Amygdala (tissue), 56 donors: ENCODE measurements at places on chromosomes 5 and 9.

GRCh38 chr9:94772144-94772543 lies 45.6 kb downstream of the AOPEP start:
- no peak for DNase-seq

DNA sequence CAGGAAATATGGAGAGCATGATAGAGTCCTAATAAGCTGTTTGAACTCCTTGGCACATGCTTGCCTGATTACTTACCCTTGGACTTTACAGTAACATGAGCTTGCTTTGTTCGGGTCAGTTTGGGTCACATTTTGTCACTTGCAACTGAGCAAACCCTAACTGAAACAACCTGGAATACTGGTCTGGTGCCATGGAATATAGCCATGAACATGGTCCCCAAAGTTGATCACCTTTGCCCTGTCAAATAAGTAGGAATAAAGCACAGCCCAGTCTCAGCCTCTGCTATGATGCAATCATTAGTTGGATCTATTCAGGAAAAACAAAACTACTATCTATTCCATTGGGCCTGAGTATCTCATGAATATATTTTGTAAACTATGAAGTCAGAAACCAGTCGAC lies 18.2 kb downstream of the CDO1 start:
- no peak for DNase-seq

GRCh38 chr5:9069650-9070049 lies 476.2 kb downstream of the SEMA5A start:
- DNase-seq = no peak

DNA sequence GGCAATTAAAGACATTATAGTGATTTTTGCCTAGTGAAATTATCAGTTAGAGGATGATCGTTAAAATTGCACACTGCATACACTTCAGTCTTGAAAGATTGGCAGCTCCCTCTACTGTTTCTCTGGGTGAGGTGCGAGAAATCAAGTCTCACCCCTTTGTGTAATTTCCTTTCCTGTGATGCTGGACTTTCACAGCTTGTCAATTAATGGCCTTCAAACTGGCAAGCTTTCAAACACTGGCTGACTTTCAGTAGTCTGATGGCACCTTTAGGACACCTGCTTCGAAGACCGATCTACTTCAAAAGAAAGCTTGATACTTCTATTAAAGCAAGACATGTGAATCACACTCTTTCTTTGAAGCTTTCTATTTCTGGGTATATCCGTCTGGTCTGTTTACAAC lies 706.7 kb upstream of the PTPRD start:
- no peak for DNase-seq

DNA sequence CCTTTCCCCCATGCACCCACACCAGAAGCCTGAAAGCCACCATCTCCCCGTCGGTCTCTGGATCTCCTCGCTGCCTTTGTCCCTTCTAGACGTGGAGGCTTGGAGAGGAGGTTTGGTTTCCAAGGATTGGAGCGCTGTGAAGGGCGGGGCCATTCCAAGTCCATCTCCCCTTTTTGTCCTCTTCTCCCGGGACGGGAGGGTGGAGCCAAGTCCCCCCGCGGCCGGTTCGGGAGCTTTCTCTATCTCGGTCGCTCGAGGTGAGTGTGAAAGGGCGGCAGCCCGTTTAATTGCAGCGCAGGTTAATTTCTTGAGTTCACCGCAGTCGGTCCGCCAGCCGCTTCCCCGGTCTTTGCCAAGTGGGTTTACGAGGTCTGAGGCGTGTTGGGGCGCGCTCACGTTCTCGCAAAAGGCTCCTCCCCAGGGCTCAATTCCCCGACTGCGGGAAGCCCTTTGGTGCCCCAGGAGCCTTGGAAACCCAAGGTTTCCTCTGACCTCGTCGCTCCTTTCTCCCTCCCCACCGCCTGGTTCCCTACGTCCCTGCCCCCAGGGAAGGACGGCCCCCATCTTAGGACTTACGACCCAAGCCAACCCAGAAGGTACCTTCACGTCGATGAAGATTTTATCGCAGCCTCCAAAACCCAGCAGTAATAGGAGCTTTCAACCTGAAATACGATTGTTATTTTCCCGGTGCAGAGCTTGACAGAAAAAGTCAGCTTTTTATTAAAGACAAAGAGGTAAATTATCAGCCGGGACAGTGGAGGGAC lies 2.8 kb upstream of the ZNF462 start:
- no peak for DNase-seq

GRCh38 chr5:1216211-1216917 lies 8.8 kb upstream of the SLC6A18 start:
- no peak for DNase-seq

GRCh38 chr5:9690751-9691150 lies 60.6 kb upstream of the TAS2R1 start:
- no peak for DNase-seq

- DNase-seq = no peak
Measured at GRCh38 chr9:131651599-131651998, 88.3 kb downstream of the RAPGEF1 start.
